Subcutaneous adipose tissue (tissue), 4 donors: ENCODE measurements at places on chromosomes 16 and 17. TPM values are rescaled to one million over a fixed set of nuclear protein-coding genes. Genes with fewer than 3 reads are reported as not detected.

The HBM gene
- total RNA-seq: 2.4 TPM

The ETV4 gene
- total RNA-seq: 0.22 TPM

The SPNS2 gene
- 3.2 TPM for total RNA-seq

The ARHGDIG gene
- total RNA-seq: not detected

The SMURF2 gene
- total RNA-seq: 29.4 TPM

The CACNG5 gene
- total RNA-seq: not detected

The CREBBP gene
- 68.0 TPM for total RNA-seq

The COL1A1 gene
- total RNA-seq: 33.3 TPM

The PRSS27 gene
- total RNA-seq: 1.8 TPM

The ABCC6 gene
- 1.8 TPM for total RNA-seq

The RPGRIP1L gene
- 1.9 TPM for total RNA-seq

The MATCAP1 gene
- total RNA-seq: 36.9 TPM

The CLEC3A gene
- not detected for total RNA-seq

The SHISA9 gene
- total RNA-seq: not detected
